ENCODE measurements at places on chromosomes 12 and 14. TPM values are rescaled to one million over a fixed set of nuclear protein-coding genes. Genes with fewer than 3 reads are reported as not detected.

The EPS8 gene
- total RNA-seq: 107 TPM

The TAS2R9 gene
- total RNA-seq: not detected

The IAPP gene
- not detected for total RNA-seq

The FOXA1 gene
- not detected for total RNA-seq

The ABCC9 gene
- 44.3 TPM for total RNA-seq

The KCNH5 gene
- total RNA-seq: not detected

The DENR gene
- 48.6 TPM for total RNA-seq

The OTOGL gene
- 1.3 TPM for total RNA-seq

The ABCD2 gene
- total RNA-seq: not detected

The FIGNL2 gene
- total RNA-seq: 0.32 TPM

Data from GM23248 (cell line).